ENCODE measurements at places on chromosomes 4 and X.

GRCh38 chrX:139974471-139974870, 9.2 kb upstream of the CXorf66 start:
- DNase-seq, result no peak

- no peak for DNase-seq
These were observed 34.1 kb upstream of the SPON2 start for GRCh38 chr4:1206299-1207156.

DNA sequence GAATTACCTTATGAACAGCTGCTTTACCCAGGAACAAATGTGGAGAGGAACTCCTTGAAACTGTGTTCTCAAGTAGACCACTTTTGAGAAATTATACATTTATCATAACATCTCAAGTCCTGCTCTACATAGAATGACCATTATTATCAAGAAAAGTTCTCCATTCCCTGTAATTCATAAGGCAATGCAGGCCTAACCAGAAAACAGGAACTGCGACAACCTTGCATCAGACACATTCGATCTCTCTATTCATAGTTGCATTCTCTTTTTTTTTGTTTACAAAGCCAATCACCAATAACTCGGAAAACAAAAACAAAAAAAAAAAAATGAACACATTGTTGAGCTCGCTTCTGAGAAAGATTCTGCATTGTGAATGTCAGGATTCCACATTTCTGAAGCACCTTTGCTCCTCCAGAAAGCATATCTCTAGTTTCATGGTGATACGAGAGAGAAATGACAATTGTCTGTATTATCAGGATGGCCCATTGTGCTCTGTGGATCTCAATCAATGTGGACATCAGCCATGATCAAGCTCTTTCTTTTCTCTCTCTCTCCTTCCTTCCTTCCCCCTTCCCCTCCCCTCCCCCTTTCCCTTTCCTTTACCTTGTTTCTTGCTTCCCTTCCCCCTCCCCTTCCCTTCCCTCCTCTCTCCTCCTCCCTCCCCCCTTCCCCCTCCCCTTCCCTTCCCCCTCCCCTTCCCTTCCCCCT, 32.4 kb upstream of the CD99 start:
- DNase-seq, result no peak

DNA sequence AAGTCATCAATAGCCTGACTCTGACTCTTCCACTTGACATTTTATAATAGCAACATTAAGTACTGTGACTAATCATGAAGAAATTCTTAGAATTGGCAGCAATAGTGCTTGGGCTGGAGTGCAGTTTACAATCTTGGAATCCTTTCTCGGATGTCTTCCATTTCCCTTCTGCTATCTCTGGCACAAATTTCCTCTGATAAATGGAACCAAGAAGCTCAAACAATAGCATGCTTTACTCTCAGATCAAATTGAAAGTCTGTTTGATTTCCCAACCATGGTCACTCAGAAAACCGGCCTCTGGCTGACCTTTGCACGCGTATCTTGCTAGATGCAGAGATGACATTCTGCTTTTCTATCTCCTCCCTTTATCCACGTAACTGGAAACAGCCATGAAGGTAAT, 99.0 kb upstream of the SPANXC start:
- no peak for DNase-seq

- DNase-seq, result no peak
These were observed 173.6 kb downstream of the CBR4 start for GRCh38 chr4:168836490-168836889.

DNA sequence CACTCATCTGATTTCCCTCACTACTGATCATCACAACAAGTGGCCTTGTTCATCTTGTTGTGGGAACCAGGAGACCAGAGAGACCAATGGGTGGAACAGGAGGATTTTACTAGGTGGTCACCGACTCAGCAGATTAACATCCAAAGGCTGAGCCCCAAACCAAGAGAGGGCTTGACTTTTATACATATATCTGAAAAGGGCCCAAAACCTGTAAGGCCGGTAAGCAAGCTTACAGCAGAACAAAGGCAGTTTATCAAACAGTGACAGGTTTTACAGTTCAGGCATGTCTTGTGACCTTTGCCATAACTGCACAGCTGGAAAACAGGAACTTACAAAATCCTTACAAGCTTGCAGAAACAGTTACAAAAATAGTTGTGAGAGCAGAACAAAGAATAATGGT, 195.9 kb downstream of the OR13H1 start:
- DNase-seq, result no peak

- no peak for DNase-seq
These were observed 66.5 kb downstream of the UCHL1 start for GRCh38 chr4:41323179-41323578.

GRCh38 chr4:5096261-5096660, 45.0 kb downstream of the STK32B start:
- no peak for DNase-seq

DNA sequence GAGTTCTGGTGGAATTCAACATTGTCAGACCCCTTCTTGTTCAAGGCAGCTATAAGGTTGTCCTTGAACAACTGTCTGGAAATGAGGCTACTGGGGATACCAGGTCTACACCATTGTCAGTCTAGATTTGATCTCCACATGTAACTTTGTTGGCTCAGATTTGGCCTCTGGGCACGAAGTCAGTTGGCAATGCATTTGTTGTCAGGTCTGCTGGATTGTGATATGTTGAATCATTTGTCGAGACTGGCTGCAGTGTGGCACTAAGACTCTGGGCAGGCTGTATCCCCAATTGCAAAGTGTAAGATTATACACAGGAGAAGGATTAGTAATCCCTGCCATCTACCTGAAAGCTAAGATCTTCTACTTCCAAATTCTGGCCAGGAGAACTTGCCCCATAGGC, 26.5 kb downstream of the ZNF81 start:
- no peak for DNase-seq

Data from NCI-H774 (cell line).